NCI-H460 (cell line): ENCODE measurements at places on chromosomes 7 and 10. TPM values are rescaled to one million over a fixed set of nuclear protein-coding genes. Genes with fewer than 3 reads are reported as not detected.

UPK3BL2 gene
- 5.0 and 11.7 TPM in 2 replicates for total RNA-seq

DLX6 gene
- total RNA-seq, result 0.12 and 0.17 TPM in 2 replicates

MRLN gene
- not detected in 2 replicates for total RNA-seq

CADPS2 gene
- total RNA-seq, result 17.2 and 18.0 TPM in 2 replicates

GRCh38 chr7:108158776-108159175, 28.6 kb upstream of the LAMB4 start:
- no peak for DNase-seq

DNA sequence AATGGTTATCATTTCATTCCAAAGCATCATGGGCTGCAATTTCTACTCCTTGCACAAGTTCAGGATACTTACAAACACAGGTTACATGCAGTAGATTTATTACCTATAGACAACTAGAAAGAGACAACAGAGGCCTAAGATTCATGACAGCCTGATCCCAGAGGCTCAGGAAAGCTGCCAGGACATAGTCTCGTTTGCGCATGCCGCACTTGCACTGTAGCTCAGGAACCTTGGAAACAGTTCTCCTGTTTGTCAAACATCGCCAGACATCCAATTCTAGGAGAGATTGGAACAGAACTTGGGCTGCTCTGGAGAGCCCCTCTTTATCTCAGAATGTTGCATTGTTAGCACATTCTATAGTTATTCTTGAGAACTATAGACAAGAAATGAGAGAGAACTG, 216.2 kb upstream of the CDC14C start:
- no peak for DNase-seq

DNA sequence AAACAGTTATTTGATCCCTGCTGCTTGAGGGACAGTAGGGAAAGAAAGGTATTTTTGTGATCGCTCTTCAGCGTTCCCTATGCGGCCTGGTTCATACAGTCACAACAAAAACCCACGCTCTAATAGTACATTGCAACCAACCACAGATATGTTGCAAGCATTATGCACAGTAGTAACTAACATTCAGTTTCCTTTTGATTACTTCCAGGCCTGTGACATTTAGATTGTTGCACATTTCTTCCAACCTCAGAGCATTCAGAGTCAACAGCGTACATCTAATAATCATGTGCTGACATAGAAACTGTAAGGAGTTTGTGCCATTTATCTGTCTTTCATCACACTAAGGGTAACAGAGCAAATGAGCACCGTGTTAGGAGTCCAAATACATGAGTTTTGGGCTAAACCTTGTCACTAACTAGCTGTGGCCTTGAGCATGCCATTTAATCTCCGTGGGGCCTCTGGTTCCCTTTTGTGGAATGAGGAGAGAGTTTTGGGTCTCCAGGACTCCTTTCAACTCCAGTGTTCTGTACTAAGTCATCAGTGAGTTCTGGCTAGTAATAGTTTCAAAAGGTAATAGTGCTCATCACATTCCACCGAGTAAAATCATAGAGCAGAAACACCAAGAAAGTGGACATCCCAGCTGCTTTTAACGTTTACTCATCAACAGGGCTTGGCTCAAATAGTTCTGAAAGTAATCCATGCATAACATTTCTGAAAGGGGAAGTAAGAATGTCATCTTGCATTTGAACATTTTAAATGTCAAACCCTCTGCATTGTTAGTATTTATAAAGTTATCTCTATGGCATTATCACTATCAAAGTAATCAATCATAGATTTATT, 99.0 kb upstream of the FZD1 start:
- no peak for DNase-seq

GRCh38 chr10:59098831-59099452, 77.5 kb upstream of the PHYHIPL start:
- DNase-seq, result no peak

- DNase-seq, result no peak
Measured at GRCh38 chr7:28157076-28157745, 23.4 kb downstream of the JAZF1 start.

- no peak for DNase-seq
Measured at GRCh38 chr10:103546401-103546800, 52.9 kb downstream of the NEURL1 start.

- no peak for DNase-seq
Measured at GRCh38 chr10:49138361-49138891, 4.6 kb upstream of the FAM170B start.

DNA sequence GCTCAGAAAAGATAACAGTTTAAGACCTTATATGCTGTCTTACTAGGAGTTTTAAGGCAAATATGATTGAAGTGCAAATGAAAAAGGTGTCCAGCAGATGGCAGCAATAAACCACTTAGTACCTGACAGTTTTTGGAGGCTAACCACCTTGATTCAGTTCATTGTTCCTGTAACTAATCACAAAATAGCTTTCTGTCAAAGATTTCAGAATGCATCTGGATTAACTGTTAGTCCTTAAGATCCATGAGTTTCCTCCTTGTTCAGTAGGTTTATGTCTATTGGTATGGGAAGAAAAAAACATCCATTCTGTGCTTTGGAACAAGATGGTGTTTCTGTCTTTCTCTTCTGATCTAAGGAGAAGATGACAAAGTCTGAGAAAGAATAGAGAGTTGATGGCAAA, 46.6 kb downstream of the CCSER2 start:
- DNase-seq, result peak; percentile 58

GRCh38 chr7:134452991-134453473, 5.9 kb downstream of the AKR1B1 start:
- DNase-seq, result no peak

- DNase-seq, result no peak
Measured at GRCh38 chr7:127304087-127304486, 51.3 kb upstream of the GRM8 start.
